ENCODE measurements at places on chromosomes 7 and 10. TPM values are rescaled to one million over a fixed set of nuclear protein-coding genes. Genes with fewer than 3 reads are reported as not detected.

GRCh38 chr10:4162571-4163286 is 377.7 kb upstream of the KLF6 start:
- no peak for DNase-seq

DNA sequence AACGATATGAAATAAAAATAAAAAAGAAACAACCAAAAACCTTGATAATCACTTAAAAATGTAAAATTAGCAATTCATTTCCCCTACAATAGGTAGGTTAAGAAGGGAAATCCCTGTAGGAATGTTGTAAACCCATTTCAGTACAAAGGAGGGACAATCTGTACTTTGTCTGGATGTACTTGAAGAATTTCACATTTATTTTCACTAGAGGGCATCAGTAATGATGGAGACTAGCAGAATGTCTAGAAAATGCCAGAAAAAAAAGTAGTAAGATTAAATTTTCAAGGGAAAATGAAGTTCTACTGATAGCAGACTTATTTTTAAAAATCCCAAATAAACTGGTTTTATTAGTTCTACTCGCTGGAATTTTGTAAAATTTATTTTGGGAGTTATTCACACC is 209.0 kb upstream of the FZD1 start:
- no peak for DNase-seq

- no peak for DNase-seq
These were observed 706.7 kb upstream of the PHF14 start for GRCh38 chr7:10266976-10267375.

GRCh38 chr7:140033779-140034363 is 28.9 kb downstream of the PARP12 start:
- DNase-seq = no peak

DNA sequence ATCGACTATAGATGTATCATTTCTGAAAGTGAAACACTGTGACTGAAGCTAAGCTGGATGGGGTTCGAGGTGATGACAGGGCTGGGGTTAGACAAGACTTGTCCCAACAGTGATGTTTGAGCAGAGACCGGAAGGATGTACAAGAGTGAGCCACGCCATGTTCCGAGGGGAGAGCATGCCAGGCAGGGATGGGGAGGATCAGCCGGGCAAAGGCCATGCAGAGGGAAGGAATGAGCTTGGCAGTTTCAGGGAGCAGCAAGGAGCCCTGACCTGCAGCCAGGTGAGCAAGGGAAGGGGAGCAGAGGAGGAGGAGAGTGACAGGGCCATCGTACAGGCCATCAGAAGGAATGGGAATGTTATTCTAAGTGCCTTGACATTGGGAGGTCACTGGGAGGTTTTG is 114.9 kb upstream of the GPR26 start:
- no peak for DNase-seq

- DNase-seq = no peak
These were observed 85.0 kb upstream of the DDC start for GRCh38 chr7:50650057-50650664.

DNA sequence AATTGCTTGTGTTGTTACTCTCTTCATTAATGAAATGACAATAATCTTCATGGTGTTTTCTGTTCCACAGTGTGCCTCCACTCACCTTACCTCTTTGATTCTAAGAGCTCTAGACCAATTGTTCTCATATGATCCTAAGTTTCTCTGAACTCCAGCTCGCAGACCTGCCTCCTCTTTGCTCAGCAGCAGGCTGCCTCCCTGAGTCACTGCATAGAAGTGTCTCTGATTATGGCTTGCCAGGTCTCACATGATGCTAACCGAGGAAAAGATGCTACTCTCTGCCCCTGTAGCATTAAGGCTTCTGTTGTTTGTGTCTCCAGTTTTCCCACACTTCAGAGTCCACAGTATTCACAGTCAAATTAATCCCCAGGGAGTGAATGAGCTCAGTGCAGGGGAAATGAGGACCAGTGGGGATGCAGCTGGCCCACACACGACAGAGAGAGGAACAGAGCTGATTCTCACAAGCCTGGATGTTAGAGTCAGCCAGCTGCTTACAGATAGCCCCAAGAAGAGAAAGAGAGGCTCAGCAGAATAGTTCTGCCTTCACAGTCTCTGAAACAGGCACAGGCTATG is 145.9 kb upstream of the EGR2 start:
- DNase-seq = no peak

DNA sequence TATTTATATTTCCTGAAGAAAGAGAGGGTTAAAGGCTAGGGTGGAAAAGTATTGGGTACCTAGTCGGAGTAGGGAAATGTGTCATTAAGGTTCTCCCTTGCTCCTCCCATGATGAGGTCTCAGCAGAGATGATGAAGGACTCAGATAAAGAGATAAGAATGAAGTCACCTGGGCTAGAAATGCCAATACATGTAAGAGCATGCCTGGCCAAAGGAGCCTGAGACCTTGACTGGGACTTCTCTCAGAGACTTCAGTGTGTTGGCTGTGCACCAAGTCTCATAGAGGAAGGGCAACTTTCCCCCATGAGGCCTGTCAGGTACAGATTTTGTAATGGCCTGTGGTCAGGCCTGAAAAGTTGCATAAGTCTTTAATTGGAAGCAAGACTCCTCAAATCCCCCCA is 361.0 kb upstream of the CDC14C start:
- no peak for DNase-seq

DNA sequence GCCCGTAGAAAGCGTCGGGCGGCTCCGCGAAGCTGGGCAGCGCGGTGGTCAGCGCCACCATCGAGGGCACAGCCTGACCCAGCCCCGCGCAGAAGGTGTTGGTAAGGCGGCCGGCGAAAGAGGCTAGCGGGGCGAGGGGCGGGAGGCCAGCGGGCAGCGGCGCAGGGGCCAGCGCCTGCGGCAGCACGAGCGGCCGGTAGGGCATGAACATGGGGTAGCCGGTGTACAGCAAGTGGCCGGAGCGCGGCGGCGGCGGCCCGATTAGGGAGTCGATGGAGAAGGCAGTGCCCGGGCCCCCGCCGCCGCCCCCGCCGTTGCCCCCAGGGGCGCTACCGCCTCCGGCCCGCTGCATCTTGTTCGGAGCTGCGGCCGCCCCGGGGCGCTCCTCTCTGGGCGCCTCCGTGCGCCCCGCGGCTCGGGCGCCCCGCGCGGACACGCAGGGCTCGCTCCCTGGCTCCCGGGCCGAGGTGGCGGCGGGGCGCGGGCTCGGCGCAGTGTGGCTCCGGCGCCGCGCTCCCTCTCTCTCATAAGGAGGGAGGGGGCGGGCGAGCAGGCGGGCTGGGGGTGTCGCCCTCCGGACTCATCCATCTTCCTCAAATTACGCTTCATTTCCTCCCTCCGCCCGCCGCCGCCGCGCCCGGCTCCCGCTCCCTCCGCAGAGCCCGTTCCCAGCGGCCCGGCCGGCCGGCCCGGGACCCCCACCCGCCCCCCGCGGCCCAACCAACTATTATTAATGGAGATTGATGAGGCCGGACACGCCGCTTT is at the start of gene GBX1:
TSS of gene GBX1 (minus strand) at position 498 of the 765 bp plus-strand sequence. CDS start at position 352, 146 bp downstream.
- DNase-seq = no peak

DNA sequence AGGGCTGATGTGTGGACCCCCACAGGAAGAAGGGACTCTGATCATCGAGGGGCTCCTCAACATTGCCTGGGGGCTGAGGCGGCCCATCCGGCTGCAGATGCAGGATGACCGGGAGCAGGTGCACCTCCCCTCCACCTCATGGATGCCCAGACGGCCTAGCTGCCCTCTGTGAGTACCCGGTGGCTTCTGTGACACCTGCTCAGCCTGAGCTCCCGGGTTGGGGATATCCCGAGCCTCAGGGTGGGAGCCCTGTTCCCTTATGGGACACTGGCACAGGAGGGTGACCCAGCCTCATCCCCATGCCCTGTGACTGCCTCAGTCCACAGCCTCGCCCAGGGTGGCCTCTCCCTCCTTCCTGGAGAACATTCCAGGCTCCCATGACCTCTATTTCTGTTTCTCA is 3.9 kb upstream of the DEPP1 start:
- DNase-seq = no peak

DNA sequence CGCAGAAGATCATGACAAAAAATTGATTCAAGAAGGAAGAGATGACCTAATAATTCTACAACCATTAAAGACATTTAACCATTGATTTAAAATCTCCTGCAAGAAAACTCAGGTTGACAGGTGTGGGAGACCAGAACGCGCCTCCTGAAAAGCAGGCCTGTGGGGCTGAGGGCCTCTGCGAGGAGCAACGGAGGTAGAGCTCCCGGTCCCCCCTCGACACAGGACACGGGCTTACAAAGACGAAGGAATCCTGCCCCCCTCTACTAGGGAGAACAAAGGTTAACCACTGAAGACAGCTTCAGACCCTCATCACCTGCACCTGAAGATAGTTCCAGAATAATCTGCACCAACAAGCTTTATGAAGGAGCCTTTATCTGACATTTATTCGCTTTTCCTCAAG is 55.9 kb upstream of the INPP5A start:
- DNase-seq = no peak

GRCh38 chr7:30493228-30493627 is 11.4 kb downstream of the GGCT start:
- DNase-seq = no peak

- DNase-seq = no peak
These were observed 55.9 kb downstream of the LRRC18 start for GRCh38 chr10:48883701-48884100.

DNA sequence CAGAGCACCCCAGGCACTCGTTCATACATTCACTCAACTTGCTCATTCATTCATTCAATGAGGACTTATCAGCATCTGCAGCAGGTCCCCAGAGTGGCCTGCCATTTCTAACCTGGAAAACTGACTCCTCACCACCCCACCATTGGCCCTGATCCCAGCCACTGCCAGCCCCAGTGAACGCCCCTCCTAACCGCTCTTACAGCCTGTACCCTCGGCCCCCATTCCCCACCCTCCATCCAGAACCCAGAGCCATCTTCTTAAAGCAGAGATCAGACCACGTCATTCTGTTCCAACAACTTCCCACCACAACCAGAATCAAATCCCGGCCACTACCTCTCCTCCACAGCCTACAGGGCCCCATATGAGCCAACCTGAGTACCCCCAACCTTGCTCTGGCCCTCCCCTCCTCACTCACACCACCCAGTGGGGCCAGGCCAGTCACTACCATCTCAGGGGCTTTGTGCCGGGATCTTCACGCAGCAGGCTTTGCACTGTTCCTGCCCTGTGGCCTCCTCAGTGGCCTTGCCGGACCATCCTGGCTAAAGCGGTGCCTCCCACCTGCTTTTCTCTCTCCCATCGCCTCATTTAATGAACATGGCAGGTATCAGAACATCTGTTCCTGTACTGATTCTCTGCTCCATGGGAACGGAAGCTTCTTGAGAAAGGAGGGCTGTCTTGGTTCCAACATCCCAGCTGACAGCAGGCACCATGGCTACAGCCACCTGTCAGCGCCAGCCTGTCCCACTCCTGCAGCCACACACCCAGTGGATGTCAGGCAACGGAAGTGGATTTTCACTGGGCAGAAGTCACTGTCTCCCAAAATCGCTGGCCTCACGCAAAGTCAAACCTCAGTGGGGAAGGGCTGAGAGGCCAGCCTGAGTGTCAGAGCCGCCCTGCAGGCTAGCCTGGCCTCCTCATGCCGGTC is 45.4 kb downstream of the FAM53B start:
- no peak for DNase-seq

- no peak for DNase-seq
These were observed 115.7 kb downstream of the MAD1L1 start for GRCh38 chr7:2116989-2117591.

- no peak for DNase-seq
These were observed 752 bp upstream of the ABCA13 start for GRCh38 chr7:48170506-48170905.

DNA sequence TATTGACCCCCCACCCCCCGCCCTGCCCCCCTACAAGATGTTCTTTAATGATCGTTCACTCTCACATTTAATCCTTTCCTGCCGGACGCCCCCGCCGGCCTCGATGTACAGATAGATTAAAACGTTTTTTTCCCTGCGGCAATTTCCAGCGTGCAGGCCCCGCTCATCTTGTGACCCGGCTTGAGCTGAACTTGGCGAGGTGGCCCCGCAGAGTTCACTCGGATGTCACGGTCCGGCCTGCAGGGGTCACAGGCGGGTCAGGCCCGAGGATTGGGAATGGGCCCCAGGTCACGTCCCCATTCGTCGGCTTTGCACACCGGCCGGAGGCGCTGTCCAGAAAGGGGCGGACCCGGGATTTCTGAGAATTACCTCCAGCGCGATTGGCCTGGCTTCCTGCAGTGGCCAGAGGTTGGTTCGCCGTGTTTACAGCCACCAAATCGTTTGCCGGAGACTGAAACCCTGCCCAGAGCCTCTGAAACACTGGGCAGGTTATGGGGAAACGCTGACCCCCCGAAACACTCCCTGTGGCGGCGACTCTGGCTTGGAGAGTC is 1.9 kb upstream of the CYP26A1 start:
- no peak for DNase-seq

The EXOC4 gene
- 51.2 TPM for total RNA-seq

The CADPS2 gene
- total RNA-seq = 7.4 TPM

The NACAD gene
- total RNA-seq = 0.14 TPM

The AS3MT gene
- 5.2 TPM for total RNA-seq

The HMX3 gene
- total RNA-seq = not detected

The LEP gene
- total RNA-seq = 0.05 TPM

The CD36 gene
- total RNA-seq = 42.8 TPM

The CALY gene
- total RNA-seq = not detected

The CLRN3 gene
- total RNA-seq = 0.05 TPM

The ASZ1 gene
- not detected for total RNA-seq

The OR9A2 gene
- total RNA-seq = not detected

The CCDC146 gene
- 8.7 TPM for total RNA-seq

Data from thymus (tissue), 14 donors.